ENCODE measurements at places on chromosomes 16 and 17. TPM values are rescaled to one million over a fixed set of nuclear protein-coding genes. Genes with fewer than 3 reads are reported as not detected.

Gene KRT20
- 1.7 TPM for total RNA-seq

DNA sequence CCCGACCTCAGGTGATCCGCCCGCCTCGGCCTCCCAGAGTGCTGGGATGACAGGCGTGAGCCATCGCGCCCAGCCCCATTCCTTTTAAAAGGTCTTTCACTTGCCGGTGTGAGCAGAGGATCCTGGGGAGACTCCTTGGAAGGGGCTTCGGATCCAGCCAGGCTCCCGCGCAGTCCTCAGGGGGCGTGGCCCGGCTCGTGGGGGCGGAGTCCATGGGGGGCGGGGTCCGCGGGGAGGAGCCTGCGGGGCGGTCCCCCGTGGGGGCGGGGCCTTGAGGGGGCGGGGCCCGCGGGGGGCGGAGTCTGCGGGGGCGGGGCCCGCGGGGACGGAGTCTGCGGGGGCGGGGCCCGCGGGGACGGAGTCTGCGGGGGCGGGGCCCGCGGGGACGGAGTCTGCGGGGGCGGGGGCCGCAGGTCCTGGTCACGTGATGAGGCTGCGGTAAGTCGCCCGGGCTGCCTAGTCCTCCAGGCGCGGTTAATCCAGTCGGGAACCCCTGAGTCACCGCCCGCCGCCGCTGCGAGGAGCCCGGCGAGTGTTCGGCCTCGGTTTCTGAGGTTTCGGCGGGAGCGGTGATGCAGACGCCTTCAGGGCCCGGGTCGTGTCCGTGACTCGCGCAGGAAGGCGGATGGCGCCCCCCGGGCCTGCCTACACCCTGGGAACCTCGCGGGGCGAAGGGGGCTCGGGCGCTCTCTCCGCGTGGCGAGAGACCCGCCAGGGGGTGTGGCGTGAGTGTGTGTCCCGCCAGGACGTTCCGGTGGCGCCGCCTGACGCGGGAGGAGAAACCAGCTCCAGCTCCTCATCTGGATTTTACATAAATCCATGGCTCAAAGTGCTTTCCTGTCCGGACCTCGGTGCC lies 23.6 kb upstream of the ABR start:
- no peak for DNase-seq

Gene TSNAXIP1
- 1.0 TPM for total RNA-seq

Gene SRL
- total RNA-seq, result not detected

Gene SULT1A2
- 2.5 TPM for total RNA-seq

Measured in Calu3 (cell line).